ENCODE measurements at places on chromosomes 11 and 22.

- DNase-seq, result peak; percentile 49
Measured at GRCh38 chr11:123580557-123581275, 73.7 kb downstream of the SCN3B start.

DNA sequence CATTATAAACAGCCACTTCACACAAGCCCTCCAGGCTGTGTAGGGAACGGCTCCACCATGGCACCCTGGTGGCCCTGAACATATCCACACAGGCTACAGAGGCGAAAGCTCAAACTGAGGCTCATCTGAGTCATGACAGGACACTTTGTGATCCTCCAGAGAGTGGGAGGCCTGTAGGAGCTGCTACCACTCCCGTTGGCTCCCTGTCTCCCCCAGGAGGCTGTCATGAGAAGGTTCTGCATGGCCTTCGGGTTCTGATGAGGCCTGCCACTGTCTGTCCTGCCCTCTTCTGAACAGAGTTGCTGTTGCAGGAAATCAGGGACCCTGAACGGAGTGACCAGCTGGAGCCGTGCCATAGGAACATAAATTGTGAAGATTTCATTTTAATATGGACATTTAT lies 23.8 kb upstream of the ALDH3B2 start:
- peak; percentile 18 for DNase-seq

GRCh38 chr22:23774922-23775436 lies 2.3 kb downstream of the MMP11 start:
- no peak for DNase-seq

- DNase-seq, result peak; percentile 75
Measured at GRCh38 chr11:70872955-70873735, 379.2 kb downstream of the SHANK2 start.

DNA sequence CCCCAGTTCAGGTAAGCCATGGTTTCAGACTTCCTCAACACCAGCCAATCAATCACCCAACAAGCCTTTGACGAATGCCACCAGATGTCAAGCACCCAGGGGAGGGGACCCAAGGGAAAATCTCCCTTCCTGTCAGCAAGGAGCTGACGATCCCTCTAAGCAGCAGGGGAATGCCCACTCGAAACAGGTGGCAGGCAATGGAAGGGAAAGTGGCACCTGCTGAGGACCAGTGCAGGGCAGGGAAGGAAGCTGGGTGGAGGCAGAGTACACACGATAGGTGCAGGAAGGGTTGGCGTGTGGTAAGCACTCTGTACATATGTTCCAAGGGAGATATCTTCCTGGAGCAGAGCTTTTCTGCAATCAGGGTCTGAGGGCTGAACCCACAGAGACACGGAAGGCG lies 11.7 kb upstream of the CREB3L1 start:
- DNase-seq, result no peak

DNA sequence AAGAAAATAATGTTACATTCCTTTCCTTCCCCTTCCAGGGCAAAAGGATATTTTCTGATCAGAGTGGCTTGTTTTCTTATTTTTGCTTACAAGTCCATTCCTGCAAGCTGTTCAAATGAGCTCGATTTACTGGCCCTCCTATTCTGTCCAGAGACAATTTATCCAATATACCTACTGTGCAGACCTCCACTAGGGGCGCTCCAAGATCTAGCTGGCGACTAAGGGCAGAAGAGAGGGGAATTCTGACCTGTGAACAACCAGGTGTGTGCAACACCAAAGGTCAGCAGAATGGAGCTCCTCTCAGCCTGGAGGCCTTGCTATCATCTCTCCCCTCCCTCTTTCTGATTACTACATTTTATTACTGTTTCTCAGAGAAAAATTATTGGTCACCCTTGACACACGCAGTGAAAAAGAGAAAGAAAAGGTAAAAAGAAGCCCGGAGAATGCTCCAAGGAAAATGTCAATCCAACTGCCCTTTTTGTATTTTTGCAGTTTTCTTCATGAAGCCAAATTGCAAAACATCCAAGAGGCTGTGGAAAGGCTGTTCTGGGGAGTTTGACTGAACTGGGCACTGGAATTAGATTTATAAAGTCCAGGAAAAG lies 3.2 kb downstream of the SEZ6L start:
- no peak for DNase-seq

- peak; percentile 20 for DNase-seq
Measured at GRCh38 chr11:106087815-106088435, 10.5 kb downstream of the AASDHPPT start.

DNA sequence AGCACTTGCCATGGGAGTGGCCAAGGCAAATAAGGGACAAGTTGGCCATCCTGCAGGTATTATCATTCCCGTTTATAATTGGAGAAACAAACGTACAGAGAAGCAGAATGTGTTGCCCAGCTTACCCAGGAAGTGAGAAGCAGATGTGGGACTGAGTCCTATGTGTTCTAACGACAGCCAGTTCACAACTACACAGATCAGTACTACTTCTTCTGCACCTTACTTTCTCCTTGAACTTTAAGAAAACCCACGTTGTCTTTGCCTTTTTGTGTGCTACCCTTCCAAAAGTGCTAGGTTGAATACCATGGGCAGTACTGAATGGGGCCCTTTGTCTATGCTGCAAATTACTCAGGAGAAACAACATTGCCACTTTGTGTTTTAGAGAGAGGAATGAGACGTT lies 62.8 kb upstream of the BLID start:
- no peak for DNase-seq

- DNase-seq, result no peak
Measured at GRCh38 chr11:61480261-61480993, 28.1 kb upstream of the LRRC10B start.

- DNase-seq, result no peak
Measured at GRCh38 chr11:47552056-47552565, 821 bp downstream of the CELF1 start.

- DNase-seq, result no peak
Measured at GRCh38 chr11:11444027-11444803, 91.2 kb upstream of the CSNK2A3 start.

- no peak for DNase-seq
Measured at GRCh38 chr22:49535126-49535525, 292.5 kb downstream of the BRD1 start.

GRCh38 chr11:131580476-131580875 lies 210.1 kb downstream of the NTM start:
- no peak for DNase-seq

DNA sequence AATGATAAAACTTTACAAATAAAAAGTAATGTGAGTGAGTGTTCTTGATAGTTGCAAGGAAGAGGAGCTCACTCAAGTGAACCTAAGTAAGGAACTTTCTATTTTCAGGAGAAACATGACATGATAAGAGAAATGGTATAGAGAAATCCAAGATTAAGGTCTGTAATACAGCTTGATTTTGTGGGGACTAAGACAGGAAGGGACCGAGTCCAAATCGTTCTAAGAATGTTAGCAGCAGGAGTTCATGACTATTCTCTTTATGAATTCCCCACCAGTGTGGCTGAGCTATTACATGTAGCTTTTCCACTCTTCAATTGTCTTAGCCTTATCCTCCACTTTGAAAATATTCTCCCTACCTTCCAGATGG lies 698.6 kb upstream of the ARHGAP42 start:
- DNase-seq, result no peak

- no peak for DNase-seq
Measured at GRCh38 chr11:61826930-61827570, 1.1 kb upstream of the FADS2 start.

DNA sequence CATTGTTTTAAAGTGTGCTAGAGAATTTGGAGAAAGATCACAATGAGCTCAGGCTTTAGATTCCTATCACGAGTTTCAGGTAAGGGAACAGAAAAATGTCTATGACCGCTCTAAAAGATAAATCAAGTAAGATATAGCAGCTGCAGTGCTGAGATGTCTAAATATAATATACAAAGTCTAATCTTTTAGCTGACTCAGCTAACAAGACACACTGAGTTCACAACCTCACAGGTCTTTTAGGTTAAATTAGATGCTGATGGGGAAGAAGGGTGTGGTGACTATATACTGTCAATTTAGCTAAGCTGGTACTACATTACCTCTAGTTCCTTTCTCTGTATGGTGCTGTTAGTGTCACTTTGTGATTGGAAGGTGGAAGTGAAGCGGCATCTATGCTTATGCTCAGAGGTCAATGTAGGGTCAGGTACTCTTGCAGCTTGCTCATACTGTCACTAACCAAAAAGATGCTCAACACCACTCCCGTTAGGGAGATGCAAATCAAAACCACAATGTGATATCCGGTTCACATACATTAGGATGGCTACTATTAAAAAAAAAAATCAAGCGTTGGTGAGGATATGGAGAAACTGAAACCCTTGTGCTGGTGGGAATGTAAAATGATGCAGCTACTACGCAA lies 283.5 kb downstream of the SWAP70 start:
- DNase-seq, result no peak

DNA sequence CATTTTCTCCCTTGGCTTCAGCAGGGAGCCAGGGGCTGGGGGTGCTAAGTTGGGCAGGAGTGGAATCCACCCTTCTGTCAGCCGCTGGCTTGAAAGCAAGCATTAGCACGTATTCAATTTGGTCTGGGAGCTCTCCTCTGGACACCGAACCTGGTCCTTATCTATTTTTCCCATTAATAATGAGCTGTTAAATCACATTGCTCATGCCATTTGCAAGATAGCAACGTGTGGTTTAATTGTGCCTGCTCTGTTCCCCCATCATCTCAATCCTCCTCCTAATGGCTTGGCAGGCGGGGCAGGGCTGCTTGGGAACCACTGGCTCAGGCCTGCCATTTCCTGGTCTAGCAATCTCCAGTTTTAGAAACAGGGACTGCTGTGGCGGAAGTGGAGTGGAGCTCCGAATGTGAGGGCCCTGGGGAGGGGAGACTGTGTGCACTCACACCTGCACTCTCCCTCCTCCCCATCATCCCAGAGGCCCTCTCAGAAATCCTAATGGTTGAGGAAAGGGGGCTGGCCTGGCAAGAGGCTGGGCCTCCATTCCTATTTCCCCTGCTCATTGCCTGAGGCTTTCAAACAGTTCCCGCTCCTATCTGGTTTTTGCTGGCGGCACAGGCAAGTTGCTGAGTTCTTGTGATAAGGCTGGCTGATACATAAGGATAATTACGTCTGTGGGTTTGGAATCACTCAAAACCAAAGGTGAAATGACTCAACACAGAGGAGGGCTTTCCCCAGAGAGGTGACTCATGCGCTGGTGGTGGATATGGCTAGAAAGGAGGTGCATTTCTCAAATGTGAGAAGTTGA lies 201.2 kb upstream of the E2F8 start:
- no peak for DNase-seq

DNA sequence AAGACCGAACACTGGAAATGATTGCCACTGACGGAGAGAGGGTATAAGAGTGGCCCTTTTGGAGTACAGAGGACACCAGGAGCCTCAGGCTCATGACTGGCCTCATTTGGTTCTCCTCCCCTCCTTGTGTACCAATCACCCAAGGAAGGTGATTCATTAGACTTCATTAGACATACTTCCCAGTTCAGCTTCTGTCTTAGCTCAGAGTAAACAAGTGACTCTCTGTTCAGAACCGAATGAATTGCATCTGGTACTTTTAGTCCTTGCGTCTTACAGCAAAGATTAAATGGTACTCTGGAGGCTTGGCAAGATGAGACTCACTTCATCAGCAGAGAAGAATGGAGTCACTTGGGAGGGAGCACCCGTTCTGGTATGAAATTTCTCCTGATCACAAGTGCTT lies 75.2 kb downstream of the ZNRF3 start:
- no peak for DNase-seq

- DNase-seq, result no peak
Measured at GRCh38 chr11:33861386-33861785, 30.5 kb downstream of the LMO2 start.

DNA sequence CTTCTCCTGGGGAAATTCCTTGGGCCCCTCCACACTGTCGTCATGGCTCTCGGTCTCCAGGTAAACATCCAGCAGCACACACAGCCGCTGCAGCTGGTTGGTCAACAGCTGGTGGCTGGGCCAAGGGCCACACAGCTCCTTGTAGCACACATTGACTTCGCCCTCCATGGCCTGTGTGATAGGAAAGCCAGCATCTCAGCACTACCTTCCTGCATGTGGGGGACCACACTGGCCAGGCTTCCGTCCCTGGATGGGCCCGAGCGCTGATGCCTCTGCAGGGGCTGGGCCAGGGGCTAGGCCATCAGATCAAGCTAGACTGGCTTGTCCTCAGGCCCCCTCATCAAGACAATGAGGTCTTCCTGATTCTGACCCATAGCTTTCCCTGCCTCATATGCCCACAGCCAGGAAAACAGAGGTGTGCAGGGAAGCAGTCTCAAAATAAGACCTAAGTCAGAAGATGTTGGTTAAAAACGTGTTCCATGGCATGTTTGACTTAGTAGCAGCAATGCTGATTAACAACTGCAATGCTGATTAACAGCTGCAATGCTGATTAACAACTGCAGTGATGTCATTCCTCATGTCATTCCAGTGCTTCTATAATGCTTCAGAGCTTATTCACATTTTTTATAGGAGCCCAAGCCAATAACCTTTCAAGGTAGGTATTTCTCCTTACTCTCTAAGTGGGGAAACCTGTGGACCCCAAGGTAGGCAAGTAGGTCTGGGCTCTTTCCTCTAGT lies 31.3 kb downstream of the NEFH start:
- no peak for DNase-seq

- DNase-seq, result no peak
Measured at GRCh38 chr11:102047305-102047924, at the start of gene CFAP300. CFAP300 (plus strand) TSS chr11:102047437; CDS start chr11:102047471, 34 bp downstream.

- no peak for DNase-seq
Measured at GRCh38 chr11:120268686-120269085, 28.7 kb downstream of the POU2F3 start.

DNA sequence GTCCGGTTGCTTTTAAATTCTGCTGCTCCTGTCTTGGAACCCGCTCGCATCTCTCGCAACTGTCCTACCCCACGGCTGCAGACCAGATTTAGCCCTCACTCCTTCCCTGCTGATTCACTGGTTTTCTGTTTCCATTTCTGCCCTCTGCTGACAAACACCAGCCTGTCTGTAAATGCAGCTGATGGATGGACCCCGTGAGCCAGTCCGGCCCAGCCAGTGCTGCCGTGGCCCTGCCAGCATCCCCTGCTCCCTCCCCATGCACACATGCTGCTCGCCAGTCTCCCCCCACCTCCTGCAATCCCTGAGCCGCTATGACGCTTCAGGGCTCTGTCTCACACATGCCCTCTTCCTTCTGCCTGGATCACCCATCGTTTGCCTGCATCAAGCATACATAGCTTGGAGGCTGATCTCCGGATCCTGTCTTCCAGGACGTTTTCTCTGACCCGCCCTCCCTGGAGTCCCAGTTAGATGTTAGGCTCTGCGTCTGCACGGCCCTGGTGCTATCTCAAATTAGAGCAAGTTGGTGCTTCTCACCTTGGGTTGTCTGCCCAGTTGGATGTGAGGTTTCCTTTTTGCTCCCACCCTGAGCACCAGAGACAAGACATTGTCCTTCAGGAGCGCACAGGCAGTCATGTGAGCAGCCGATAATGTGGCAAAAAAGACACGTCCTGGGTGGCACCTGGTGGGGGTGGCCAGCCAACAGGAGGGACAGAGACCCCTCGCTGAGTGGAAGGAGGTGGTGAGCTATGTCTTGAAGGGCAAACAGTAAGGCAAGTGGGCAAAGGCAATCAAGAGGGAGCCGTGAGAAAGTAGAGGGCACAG lies 4.3 kb upstream of the ACR start:
- DNase-seq, result no peak

GRCh38 chr11:86795949-86796348 lies 4.4 kb upstream of the PRSS23 start:
- no peak for DNase-seq

- no peak for DNase-seq
Measured at GRCh38 chr22:46961591-46962295, 199.3 kb downstream of the TBC1D22A start.

- DNase-seq, result no peak
Measured at GRCh38 chr11:81026032-81026431, 1585.2 kb upstream of the TENM4 start.

GRCh38 chr11:1761110-1761856 lies 2.4 kb downstream of the CTSD start:
- DNase-seq, result no peak
